ENCODE measurements at places on chromosomes 7 and 10.

- DNase-seq: no peak
These were observed 20.5 kb upstream of the COL1A2 start for GRCh38 chr7:94374231-94374630.

DNA sequence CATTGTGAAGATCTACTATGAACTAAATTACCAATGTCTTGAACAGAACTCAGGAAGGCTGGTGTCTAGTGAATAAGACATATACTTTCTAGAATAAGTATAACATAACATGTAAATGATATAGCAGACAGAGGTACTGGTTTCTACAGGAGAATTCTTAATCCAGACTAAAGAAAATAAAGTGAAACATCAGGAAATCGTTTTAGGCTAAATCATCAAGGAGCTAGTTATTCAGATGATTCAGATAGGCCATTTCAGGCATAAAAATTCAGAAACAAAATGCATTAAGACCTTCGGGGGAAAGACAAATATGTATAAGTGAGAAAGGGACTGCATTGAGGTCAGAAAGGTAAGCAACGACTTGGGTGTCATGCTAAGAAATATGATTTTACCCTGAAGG lies 170.6 kb downstream of the LRRN3 start:
- DNase-seq: no peak

DNA sequence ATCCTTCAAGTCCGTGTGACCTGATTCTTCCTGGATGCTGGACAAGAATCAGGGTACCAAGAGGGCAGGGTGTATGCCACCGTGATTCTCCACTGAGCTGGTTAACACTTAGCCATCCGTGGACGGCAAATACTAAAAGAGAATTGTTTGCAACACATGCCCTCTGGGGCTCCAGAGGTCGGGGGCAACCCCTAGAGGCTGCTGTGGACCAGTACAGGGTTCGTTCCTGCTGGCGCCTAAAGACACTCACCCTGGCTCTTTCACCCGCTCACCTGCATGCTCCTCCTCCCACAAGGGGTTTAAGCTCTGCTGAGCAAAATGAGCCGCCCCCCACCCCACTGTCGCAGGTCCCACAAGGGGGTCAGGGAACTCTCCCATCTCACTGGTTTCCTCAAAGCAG lies 148.7 kb upstream of the ITGB1 start:
- no peak for DNase-seq

DNA sequence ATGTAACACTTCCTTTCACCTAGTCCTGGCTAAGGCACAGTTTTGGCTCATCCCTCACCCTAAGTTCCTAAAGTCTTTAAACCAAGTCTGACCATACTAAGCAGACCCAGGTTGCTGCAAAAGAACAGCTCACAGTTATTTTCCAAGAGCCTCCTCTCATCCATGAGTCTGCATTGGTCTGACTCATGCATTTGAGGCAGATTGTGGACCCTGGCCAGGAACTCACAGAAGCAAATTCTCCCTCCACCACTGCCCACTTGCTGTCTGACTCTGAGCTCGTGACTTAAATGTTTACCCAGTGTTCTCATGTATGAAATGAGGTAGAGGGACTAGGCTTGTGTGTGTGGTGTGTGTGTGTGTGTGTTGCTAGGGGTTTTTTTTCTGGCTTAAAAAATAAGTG lies 1272.8 kb downstream of the TYW1 start:
- no peak for DNase-seq

- no peak for DNase-seq
These were observed 3.0 kb downstream of the ZNF488 start for GRCh38 chr10:47381103-47381395.

- DNase-seq: no peak
These were observed 117.3 kb downstream of the VTI1A start for GRCh38 chr10:112564337-112564736.

GRCh38 chr7:151327659-151328058 lies 14.0 kb upstream of the NUB1 start:
- no peak for DNase-seq

DNA sequence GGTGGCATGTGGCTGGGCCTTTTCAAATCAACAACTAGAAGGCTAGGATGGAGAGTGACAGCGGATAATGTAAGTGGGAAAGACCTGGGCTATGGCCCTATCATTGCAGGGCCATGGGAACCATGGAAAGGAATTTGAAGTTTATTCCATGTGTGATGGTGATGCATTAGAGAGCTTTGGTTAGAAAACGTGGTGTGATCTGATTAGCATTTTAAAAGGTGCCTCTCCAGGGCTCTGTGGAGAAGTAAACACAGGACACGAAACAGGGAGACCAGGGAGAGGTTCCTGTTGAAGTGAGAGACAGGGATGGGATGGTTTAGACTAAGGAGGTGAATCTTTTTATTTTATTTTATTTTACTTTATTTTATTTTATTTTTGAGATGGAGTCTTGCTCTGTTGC lies 749.5 kb downstream of the GATA3 start:
- DNase-seq: no peak

- DNase-seq: no peak
These were observed 203.0 kb upstream of the GPR26 start for GRCh38 chr10:123463181-123463580.

GRCh38 chr10:29412485-29412884 lies 123.6 kb downstream of the LYZL1 start:
- no peak for DNase-seq

GRCh38 chr7:351681-352480 lies 61.9 kb downstream of the FOXL3 start:
- peak; percentile 13 for DNase-seq

- no peak for DNase-seq
These were observed 307.0 kb upstream of the IMMP2L start for GRCh38 chr7:111869280-111869679.

DNA sequence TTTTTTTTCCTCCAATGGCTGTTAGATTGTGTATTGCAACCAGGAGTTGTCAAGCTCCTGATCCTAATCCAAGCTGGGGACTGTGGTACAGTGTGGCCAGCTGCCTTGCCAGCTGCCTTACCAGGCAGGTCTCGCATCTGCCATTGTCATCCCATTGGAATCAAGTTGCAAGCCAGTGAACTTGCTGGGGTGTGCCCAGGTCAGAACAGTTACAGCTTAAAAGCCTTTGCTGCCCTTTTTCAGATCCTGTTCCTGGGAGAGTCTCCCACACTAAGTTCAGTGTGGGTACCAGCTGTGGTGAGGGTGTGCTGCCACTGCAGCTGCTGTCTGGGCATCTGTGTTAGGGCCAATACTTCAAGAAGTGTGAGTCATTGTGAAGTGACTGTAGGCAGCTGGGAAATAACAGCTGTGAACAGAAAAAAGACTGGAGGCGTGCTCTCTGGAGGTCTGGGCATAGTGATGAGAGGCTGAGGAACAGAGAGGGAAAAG lies 72.8 kb downstream of the CCNY start:
- no peak for DNase-seq

- no peak for DNase-seq
These were observed 96.8 kb downstream of the TRRAP start for GRCh38 chr7:98974906-98975816.

GRCh38 chr10:24518981-24519597 lies 204.6 kb downstream of the ARHGAP21 start:
- DNase-seq: no peak

DNA sequence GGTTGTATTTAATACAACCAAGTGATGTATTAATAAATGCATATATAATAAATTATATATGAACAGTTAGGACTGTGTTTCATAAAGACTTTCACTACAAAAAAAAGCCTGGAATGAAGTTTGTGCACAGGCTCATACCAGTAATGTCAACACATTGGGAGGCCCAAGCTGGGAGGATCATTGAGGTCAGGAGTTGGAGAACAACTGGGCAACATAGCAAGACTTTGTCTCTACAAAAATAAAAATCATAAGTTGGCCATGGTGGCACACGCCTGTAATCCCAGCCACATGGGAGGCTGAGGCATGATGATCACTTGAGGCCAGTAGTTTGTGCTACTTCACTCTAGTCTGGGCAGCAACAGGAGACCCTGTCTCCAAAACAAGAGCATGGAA lies 15.8 kb upstream of the SVIL start:
- no peak for DNase-seq

GRCh38 chr10:51653025-51653424 lies 46.4 kb downstream of the CSTF2T start:
- no peak for DNase-seq

GRCh38 chr10:26507441-26507840 lies 69.3 kb downstream of the APBB1IP start:
- DNase-seq: no peak

DNA sequence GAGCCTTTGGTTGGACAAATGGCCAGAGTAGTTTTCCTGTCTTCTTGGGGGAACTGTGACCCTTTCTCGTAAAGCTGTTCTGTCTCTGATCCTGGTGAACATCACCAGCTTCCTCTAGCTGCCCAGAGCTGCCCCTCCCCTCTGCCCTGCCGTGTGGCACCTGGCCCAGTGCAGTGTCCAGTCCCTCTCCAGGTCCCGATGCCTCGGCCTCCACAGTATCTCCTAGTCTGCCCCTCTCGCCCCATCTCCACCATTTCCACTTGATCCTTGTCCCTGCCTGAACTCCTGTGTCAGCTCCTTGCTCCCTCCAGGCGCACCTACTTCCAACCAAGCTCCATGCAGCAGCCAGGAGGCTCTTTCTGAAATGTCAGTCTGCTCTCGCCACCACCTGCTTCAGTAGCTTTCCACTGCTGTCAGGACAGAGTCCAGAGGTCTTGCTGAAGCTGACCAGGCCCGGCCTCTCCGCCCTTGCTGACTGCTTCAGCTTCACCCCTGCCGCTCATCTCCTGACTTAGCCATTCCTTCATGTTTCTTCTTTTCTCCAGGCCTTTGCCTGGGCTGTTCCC lies 133.6 kb downstream of the GRK5 start:
- no peak for DNase-seq

GRCh38 chr7:100111156-100111555 lies 8.0 kb downstream of the TAF6 start:
- DNase-seq: no peak

DNA sequence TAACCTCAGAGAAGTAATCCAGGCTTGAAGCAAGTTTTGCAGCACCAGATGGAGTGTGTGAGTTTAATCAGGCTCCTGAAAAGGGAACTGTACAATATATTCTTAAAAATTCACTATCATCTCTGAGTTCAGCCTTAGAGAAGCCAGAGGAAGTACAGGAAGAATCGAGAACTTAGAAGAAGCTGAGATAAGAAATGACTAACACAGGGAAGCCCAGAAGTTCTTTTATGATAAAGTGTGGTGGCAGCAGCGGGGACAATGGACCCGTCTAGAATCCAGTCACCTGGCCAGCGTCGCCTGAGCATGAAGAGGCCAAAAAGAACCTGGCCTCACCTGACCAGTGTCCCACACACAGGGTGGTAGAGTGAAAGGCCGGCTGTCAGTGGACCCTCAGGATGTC lies 161.0 kb downstream of the USP6NL start:
- no peak for DNase-seq

- no peak for DNase-seq
These were observed 66.2 kb downstream of the FAM241B start for GRCh38 chr10:69696073-69696731.

- no peak for DNase-seq
These were observed 31.2 kb upstream of the TMEM168 start for GRCh38 chr7:112821345-112821744.

GRCh38 chr10:71090801-71091200 lies 121.6 kb upstream of the UNC5B start:
- DNase-seq: no peak

DNA sequence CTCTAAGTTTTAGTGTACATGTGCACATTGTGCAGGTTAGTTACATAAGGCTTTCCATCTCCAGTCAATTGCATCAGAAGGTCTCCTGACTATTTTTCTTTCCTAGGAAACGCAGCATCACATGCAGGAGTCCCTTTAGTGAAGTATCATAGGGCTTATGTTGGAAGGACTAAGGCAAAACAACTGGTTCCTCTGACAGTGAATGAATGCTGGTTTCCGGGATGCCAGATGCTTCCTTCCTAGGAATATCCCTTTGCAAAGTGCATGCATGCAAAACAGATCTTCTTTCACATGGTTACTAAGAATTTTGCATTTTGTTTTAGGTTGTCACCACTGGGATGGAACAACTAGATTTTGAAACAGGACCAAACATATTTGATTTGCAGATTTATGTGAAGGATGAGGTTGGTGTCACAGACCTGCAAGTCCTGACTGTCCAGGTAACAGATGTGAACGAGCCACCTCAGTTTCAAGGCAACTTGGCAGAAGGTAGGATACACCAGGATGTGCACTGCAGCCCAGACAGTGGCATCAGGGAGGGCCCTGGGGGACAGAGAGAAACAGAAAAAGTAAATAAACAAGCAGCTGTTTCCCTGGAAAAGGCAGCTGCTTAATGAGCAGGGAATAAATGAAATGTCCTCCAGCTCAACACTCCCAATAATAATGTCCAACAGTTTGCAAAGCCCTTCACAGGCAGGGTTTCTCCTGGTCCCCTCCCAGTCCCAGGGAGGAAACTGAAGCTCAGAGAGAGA lies 17.8 kb downstream of the CDHR3 start:
- DNase-seq: no peak

DNA sequence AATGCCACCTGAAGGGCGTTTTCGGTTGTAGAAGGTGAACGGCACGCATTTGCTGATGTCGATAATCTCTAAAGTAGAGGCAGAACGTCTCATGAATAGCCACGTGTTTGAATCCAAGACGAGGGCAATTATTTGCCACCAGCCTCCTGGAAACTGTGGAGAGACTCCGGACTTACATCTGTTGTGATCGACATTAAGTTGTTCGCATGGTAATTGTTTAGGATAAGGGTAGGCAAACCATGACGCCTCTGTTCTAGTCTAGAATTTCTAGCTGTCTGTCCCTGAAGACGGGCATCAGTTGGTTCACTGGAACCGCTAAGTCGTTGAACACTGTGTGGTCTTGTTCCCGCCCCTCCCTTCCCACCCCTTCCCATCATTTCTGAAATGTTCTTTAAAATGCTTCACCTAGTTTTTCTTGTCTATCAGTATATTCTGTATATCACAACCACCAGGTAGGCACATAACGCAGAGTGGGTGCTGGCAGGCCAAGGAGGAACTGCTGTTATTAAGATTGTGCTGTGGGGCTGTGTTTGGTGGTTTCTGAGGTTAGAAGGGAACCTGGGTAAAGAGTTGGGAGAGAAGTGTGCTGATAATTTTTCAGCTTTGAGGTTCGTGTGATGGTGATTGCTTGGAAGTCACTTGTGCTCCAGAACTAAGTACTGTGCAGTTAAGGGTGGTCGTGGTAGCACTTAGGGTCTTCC lies 1.2 kb downstream of the UBE3C start:
- no peak for DNase-seq

Measured in stimulated activated CD4-positive, alpha-beta T cell treated with anti-CD3 and anti-CD28 coated beads, Interleukin-1b, Interleukin-23, amount 100 ng/mL, for 1 hour (primary cell).